ENCODE measurements at places on chromosomes 2 and 18. TPM values are rescaled to one million over a fixed set of nuclear protein-coding genes. Genes with fewer than 3 reads are reported as not detected.

SLC9A2 gene
- not detected for total RNA-seq

SIX2 gene
- not detected for total RNA-seq

NEURL3 gene
- not detected for total RNA-seq

GRCh38 chr2:54968561-54969218 lies 81.6 kb downstream of the RTN4 start:
- H3K36me3 ChIP-seq, result peaks cover 75% of the 10 kb centered on the region
- DNase-seq, result no peak
- H3K27me3 ChIP-seq, result no peaks in the 10 kb centered on the region

DNA sequence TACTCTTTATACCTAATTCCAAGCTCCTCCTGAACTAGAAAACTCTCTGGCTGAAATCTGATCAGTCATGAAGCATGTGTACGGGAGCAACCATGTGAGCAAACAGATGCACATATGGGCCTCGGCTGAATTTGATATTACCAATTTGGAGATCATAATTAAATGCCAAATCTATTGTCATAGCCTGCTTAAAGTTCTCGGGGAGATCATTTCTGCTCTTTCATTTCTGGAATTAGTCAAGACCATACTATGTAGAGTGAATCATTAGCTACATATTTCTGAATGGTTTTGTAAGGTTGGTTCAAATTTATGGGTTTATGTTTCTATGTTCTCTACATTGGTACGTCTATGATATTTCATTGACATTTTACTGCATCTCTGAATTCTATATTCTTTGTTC lies 205.5 kb downstream of the UBE2E3 start:
- no peaks in the 10 kb centered on the region for H3K36me3 ChIP-seq
- no peak overlapping the region for H3K27ac ChIP-seq
- H3K4me3 ChIP-seq, result no peak overlapping the region
- DNase-seq, result no peak
- peaks cover 15% of the 10 kb centered on the region for H3K4me1 ChIP-seq

DNA sequence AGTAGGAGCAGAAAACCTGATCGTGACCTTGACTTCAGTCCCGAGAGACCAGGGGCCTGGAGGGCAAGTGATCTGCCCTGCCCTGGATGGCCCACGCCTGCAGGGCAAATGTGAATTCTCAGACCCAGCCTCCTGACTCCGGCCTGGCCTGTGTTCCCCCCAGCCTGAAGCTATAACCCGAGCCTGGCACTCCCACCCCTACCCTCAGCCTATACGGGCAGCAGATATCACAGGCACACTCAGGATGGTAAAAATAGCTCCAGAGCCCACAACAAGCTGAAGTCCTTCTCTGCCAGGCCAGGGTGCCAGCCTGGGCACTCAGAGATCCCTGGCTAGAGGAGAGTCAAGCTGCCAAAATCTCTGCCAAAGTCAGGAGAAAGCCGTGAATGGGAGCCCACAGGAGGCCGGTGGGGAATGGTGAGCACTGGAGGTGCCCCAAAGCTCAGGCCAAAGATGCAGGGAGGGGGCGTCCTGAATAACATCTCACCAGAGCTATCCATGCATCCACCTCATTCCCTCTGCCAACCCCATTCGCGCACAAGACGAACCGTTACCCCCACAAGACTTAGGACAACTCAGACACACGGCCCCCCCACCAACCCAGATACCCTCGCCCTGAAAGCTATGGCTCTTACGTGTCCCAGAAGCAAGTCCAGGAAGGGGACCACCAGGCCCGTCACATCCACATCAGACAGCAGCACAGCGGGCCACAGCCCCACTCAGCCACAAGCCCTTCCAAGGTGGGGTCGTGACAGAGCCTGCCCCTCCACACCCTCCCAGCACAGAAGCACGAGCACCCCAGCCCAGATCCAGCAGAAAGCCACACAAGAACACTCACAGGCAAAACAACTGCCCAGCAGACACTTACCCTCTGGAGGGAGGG lies 144.9 kb downstream of the TNS1 start:
- no peak for DNase-seq
- H3K36me3 ChIP-seq, result no peaks in the 10 kb centered on the region
- H3K4me3 ChIP-seq, result no peak overlapping the region
- H3K27me3 ChIP-seq, result no peaks in the 10 kb centered on the region

GRCh38 chr2:36376992-36377738 lies 21.6 kb downstream of the CRIM1 start:
- H3K4me1 ChIP-seq, result no peaks in the 10 kb centered on the region
- no peak overlapping the region for H3K27ac ChIP-seq
- no peak overlapping the region for H3K4me3 ChIP-seq
- H3K36me3 ChIP-seq, result no peaks in the 10 kb centered on the region
- no peak for DNase-seq
- H3K27me3 ChIP-seq, result no peaks in the 10 kb centered on the region

- no peak overlapping the region for H3K27ac ChIP-seq
- no peaks in the 10 kb centered on the region for H3K36me3 ChIP-seq
- no peak for DNase-seq
- H3K27me3 ChIP-seq, result no peaks in the 10 kb centered on the region
Observed at GRCh38 chr2:104834431-104835153, 19.3 kb upstream of the POU3F3 start.

DNA sequence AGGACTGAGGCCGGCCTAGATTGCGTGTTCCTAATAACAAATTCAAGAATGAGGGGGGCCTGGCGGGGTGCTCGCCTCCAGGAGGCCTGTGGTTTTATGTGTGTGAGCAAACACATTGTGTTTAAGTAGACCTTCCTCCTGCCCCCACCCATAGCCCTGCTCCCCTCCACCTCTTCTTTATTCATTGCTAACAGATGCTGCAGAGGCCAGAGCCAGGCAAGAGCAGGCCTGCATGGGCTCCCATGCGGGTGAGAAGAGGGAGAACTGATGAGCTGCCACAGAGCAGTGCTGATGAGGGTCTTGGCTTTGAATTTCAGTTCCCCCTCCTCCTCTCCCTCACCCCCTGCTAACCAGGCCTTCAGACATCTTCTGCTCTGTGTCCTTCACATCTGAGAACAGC lies 154.6 kb downstream of the OSR1 start:
- no peak for DNase-seq
- H3K27ac ChIP-seq, result no peak overlapping the region
- no peaks in the 10 kb centered on the region for H3K36me3 ChIP-seq
- H3K4me3 ChIP-seq, result no peak overlapping the region
- H3K4me1 ChIP-seq, result no peaks in the 10 kb centered on the region

GRCh38 chr18:54824761-54825160 lies 3.5 kb upstream of the RAB27B start:
- H3K27ac ChIP-seq, result no peak overlapping the region
- H3K36me3 ChIP-seq, result no peaks in the 10 kb centered on the region
- no peak overlapping the region for H3K4me3 ChIP-seq
- H3K4me1 ChIP-seq, result no peaks in the 10 kb centered on the region
- no peak for DNase-seq

Data from Karpas-422 (cell line).